ENCODE measurements at places on chromosomes 7 and 10.

- DNase-seq = no peak
Measured at GRCh38 chr7:129431911-129432643, 2.2 kb upstream of the STRIP2 start.

GRCh38 chr7:2710286-2710655 lies 22.3 kb downstream of the AMZ1 start:
- no peak for DNase-seq

DNA sequence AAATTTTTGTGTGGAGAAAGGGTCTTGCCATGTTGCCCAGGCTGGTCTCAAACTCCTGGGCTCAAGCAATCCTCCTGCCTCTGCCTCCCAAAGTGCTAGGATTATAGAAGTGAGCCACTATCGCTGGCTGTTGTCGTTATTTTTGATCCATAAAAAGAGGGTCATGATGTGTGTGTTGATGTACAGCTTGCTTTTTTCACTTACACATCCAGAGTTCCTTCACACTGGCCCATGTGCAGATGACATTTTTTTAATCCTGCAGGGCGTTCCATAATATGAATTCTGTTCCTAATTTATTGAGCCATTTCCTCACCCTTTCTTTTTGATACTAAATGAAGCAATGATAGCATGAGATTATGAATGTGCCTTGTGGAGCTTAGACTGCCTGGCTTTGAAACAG lies 40.8 kb downstream of the GRK5 start:
- DNase-seq = no peak

GRCh38 chr10:86253091-86254072 lies 113.2 kb downstream of the GRID1 start:
- DNase-seq = peak; percentile 44

DNA sequence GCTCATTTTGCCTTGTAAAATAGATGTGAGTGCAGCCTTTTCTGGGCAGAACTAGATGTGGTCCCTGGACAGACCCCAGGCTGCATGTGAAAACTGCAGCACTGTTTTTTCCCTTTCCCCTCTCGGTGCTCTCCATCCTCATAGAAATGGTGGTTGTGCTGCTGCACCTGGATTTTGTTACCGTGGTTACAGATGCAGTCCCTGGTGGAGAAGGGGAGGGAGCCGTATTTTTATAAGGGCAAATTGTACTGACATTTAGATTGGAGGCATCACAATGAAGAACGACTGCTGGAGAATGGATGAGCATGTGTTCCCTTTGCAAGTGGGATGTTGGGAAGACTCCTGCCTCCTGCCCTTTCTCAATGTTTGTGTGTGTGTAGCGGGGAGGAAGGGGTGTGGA lies 469.9 kb downstream of the CCSER2 start:
- DNase-seq = no peak

All from NB4 (cell line).